ENCODE measurements at places on chromosomes 5 and 9.

DNA sequence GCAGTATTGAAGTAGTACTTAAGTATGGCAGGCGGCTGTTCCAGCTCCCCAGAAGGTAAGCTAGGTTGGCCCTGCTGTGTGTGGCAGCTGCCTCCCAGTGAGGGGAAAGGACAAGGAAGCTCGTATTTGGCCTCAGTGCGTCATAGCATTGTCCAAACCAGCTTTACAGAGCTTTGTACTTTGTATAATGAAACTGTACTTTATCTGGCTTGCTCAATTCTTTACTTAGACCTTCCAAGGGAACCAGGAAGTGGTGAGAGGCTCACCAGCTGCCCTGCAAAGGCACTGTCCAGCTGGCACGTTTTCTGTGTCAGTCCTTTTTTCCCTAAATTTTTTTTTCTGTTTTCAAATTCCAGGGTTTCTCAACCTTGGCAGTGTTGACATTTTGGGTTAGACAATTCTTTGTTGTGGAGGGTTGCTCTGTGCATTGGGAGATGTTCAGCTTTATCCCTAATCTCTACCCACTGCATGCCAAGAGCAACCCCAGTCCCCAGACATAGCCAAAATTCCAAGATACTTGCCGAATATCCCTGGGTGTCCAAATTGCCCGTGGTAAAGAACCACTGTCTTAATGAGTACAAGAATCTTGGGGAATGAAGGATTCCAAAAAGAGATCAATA is 474.5 kb downstream of the LRRC70 start:
- DNase-seq: no peak

GRCh38 chr5:56810826-56811225 is 4.5 kb upstream of the MAP3K1 start:
- no peak for DNase-seq

DNA sequence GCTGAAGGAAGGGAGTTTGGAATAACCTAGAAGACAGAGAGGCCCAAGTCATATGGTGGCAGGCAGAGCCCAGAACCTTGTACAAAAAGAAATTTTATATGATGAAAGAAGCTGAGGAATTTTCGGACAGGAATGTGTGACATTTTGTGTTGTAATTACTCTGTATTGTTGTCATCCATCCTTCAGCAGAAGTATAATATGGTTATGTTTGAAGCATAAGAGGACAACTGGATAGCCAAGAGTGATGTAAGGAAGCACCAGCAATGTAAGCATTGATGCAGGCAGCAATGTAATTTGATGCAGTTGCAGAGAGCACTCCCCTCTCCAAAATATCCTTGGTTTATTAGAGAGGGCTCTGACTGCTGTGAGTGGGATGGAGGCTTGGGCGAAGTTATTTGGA is 19.1 kb upstream of the SNX2 start:
- no peak for DNase-seq

DNA sequence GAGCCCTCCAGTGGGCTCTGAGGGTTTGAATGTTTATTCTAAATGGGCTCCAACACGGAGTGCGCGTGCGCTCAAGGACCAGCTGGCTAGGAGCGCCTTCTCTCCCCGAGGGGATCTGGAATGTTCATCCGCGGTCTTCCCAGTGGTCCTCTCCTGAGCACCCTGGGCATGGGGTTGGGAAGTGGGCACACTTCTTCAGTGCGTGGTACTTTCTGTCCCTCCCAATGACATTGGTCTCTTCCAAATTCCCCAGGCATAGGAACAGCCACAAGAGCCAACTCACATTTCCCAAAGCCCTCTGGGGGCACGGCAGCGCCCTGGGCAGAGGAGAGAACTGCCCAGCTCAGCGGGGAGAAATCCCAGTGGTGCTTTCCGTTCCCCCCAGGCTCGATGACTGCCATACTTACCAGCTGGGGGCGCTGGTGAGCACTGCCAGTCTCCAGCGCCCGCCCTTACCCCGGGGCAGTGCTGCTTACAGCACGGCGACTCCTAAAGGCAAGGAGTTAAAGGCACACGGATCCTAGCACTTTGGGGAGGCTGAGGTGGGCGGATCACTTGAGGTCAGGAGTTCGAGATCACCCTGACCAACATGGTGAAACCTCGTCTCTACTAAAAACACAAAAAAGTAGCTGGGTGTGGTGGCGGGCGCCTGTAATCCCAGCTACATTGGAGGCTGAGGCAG is 29.9 kb upstream of the OBP2B start:
- peak; percentile 88 for DNase-seq

- DNase-seq: no peak
Measured at GRCh38 chr9:99251157-99251556, 29.1 kb downstream of the SEC61B start.

- no peak for DNase-seq
Measured at GRCh38 chr9:82598241-82599039, 464.5 kb downstream of the RASEF start.

- DNase-seq: peak; percentile 65
Measured at GRCh38 chr9:36878986-36879982, 154.8 kb downstream of the PAX5 start.

DNA sequence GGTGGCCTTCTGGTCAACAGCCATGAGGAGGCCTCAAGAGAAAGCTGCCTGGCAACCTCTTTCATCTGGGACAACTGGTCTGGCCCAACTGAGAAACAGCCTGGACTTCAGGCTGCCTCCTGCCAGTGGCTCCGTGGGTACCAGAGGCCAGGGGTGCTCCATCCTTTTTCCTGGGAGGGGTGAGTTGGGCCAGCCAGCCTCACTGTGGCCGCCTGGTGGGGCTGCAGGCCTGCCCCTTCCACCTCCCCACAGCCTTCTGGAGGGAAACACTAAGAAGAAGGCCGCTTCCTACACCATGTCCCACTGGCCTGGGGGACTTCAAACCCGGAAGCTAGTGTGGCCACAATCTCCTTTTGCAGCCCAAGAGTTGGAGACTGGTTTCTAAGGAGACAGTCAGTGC is 13.8 kb upstream of the NKD2 start:
- DNase-seq: no peak

- no peak for DNase-seq
Measured at GRCh38 chr5:176899946-176900779, 1.0 kb upstream of the HK3 start.

DNA sequence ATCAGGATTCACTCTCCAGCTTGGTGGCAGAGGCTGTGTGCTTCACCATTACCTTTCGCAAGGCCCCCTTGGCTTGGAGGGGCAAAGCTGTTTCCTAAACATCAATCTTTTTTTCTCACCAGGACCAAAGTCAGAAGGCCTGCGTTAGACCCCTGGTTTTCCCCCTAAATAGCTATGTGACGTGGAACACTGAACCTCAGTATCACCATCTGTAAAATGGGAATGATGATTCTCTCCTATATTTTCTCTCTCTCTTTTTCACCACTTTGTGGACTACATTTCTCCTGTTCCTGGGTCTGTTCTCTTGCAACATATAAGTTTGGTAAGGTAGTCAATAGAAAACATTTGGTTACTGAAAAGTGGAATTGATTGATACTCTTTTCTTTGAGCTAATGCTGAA is 50.5 kb downstream of the DAPK1 start:
- no peak for DNase-seq

DNA sequence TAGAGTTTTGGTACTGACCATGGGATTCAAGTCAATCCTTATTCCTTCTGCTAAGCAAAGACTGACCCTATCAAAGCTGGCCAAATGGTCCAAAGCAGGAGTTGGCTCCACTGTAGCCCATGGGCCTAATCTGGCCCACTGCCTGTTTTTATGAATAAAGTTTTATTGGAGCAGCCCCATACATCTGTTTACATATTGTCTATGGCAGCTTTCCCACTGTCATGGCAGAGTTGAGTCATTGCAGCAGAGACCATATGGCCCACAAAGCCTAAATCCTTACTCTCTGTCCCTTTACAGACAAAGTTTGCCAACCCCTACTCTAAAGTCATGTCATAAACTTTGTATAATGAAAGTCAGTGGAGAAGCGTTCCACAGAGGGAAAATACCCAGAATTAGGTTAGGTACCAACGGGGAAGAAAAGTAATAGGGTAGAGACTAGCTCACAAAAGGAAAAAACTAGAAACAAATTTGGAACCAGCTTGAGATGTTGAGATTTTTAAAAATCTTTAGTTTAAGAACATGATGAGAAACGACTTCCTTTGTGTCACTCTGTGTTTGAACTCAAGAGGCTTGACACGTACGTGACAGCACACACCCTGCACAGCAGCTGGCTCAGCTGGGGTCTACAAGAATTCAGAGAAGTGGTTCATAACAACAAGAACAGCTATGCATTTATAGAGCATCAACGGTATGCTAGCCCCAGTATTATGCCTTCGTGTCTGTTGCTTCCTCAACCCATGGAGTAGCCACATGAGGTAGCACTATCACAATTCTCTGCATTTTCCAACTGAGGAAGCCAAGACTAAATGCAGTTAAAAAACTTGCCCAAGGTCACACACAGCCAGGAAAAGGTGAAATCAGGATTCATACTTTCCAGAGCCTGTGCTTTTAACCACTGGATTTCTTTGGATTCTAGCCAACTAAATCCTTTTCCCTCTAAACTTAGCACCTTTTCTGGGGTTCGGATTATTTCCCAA is 198.9 kb upstream of the WWC1 start:
- DNase-seq: no peak

DNA sequence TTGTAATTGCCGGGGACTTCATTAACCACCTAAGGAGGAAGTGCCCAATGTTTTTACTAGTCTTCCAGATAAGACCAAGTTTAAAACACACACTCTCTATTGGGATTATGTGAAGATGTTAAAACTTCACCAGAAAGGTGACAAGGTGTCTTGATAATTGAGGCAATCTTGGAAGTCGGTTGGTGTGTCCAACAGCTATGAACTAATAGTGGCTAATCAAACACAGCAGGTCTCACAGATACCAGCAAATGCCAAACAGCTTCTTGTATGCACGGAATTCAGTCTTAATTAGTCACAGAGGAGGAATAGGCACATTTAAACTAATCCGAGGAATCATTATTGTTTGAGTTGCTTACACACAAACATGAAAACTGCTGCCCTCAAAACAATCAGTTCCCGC is 214.5 kb downstream of the SEC61B start:
- no peak for DNase-seq

GRCh38 chr5:10624206-10624605 is 60.3 kb downstream of the ANKRD33B start:
- no peak for DNase-seq

DNA sequence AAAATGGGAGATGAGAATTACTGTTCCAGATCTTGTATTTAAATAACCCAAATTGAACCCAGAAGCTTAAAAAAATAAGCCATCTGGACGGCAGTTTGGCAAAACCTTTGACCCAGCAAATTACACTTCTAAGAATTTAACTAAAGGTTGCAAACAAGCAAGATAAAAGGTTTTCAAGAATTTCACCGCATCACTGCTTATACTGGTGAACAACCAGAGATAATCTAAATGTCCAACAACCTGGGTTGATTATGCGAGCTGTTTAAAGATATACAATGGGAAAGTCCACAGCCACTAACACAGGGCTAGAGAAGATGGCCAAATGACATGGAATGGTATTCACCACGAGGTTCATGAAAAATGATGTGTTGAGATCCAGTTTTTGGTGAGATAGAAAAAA is 149.3 kb downstream of the GNAQ start:
- DNase-seq: no peak

DNA sequence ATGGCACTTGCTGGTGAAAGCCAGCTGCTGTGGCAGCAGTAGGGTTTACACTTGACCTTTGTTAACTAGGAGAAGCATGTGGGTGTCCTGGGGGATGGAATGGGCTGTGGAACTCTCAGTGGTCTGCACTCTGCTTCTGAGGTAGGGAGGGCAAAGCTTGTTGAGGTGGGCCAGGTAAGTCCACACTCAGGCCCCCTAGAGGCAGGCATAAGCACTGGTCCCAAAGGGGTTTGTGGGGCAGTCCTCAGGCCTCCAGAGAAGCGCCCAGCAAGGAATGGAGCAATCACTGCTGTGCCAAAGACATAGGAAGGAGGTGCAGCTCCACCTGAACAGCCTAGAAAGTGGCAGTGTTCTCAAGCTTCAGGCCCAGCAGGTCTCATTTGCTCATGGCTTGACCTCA is 34.7 kb downstream of the INSL4 start:
- DNase-seq: no peak

DNA sequence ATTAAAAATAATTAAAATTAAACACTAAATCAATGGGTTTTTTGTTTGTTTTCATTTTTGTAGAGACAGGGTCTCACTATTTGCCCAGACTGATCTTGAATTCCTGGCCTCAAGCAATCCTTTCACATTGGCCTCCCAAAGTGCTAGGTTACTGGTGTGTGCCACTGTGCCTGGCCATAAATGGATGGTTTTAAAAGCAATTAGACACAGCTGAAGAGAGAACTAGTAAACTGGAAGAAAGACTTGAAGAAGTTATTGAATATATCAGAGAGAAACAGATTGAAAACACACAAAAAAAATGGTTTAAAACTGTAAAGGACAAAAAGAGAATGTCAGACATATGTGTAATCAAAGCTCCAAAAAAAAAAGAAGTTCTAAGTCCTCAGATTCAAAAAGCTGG is 83.0 kb downstream of the DENND1A start:
- DNase-seq: no peak

DNA sequence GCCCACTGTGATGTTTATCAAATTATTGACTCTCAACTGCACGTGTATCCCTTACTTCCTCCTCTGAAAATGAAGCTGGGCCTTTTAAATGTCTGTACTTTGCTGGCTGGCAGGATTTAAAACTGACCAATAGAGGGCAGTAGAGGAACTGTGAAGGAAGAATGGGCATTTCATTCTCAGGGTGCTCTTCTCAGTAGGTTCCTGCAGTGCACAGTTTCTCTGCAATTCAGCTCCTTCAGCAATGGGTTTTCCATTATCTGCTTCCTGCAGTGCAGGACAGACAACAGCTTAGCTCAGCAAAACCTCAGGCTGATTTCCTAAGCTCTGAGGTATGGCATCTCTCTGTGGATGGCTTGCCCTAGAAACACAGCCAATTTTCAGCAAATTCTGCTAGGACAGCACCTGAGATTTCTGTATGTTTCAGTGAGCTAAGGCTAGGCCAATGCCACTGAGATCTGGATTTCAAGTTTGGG is 298.4 kb upstream of the PRDM9 start:
- no peak for DNase-seq

DNA sequence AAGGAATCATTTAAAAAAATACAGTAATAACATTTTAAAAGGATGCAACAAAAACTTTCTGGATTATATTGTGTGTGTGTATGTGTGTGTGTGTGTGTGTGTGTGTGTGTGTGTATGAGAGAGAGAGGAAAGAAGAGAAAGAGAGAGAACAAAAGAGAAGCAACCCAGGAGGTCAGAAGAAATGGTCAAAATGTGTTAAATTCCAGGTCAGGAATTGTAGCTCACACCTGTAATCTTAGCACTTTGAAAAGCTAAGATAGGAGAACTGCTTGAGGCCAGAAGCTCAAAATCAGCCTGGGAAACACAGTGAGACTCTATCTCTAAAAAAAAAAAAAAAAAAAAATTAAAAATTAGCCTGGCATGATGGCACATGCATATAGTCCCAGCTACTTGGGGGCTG is 311.8 kb upstream of the CDH12 start:
- DNase-seq: no peak

GRCh38 chr5:155512329-155512728 is 498.8 kb downstream of the KIF4B start:
- no peak for DNase-seq

GRCh38 chr5:145587710-145588109 is 247.4 kb downstream of the PRELID2 start:
- DNase-seq: peak; percentile 31

GRCh38 chr5:107817951-107818350 is 147.2 kb upstream of the EFNA5 start:
- no peak for DNase-seq

Measured in activated CD4-positive, alpha-beta T cell treated with anti-CD3 and anti-CD28 coated beads for 36 hours (primary cell).